H1 (cell line): ENCODE measurements at places on chromosomes 4 and X. TPM values are rescaled to one million over a fixed set of nuclear protein-coding genes. Genes with fewer than 3 reads are reported as not detected.

DNA sequence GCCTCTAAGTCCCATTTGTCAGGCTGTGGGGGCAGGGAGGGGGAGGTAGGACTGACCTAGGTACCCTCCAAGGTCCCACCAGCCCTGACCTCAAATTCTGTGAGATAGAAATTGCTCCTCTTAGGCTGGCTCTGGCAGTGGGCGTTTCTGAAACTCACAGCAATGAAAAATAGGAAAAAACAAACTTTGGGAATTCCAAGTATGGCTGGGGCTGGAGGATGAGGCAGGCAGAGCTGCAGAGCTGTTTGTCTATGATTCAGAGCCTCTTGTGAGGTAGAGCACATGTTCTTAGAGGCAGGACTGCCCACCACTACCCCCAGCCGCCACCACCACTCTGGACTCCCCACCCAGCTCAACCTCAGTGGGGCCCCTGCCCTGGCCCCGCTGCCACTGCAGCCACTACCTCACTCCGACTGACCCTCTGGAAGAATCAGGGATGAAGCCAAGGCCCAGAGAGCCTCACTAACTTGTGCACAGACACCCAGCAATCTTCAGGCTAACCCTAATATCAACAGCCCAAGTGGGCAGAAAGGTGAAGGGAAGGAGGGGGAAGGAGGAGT is 98.2 kb downstream of the PJA1 start:
- no peaks in the 10 kb centered on the region for H3K36me3 ChIP-seq
- H3K4me1 ChIP-seq = no peaks in the 10 kb centered on the region
- H3K27ac ChIP-seq = no peak overlapping the region
- peak; percentile 8 for DNase-seq

DNA sequence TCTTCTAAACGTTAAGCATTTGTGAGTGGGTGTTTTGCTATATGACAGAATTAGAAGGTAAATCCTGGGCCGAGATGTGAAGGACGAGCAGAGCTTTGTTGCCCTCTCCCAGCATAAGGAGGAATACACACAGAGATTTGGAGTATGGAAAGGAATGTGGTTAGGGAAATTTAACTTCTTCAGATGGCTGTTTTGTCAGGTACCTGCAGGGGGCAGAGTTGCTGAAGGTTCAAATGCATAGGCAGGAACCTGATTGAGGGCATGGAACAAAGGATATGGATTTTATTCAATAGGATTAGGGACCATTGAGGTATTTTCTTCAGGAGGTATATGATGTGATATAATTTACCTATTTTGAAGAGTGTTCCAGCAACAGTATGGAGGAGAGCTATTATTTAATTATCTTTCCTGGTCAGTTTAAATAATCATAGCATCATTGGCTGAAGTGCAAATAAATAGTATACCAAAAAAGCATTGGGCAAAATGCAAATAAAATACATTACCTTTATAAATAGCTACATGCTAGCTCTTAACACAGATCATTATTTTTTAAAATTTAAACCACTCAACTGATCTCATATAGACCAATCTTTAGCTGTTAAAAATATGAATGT is 143.6 kb downstream of the SLIT2 start:
- H3K27ac ChIP-seq = no peak overlapping the region
- no peak overlapping the region for H3K4me3 ChIP-seq
- DNase-seq = peak; percentile 82
- H3K27me3 ChIP-seq = no peaks in the 10 kb centered on the region

GRCh38 chrX:112672788-112673560 is 6.8 kb downstream of the LHFPL1 start:
- peaks cover 8% of the 10 kb centered on the region; the same call in 1 of the 2 replicates for H3K4me1 ChIP-seq
- no peak for DNase-seq
- no peaks in the 10 kb centered on the region for H3K36me3 ChIP-seq

DNA sequence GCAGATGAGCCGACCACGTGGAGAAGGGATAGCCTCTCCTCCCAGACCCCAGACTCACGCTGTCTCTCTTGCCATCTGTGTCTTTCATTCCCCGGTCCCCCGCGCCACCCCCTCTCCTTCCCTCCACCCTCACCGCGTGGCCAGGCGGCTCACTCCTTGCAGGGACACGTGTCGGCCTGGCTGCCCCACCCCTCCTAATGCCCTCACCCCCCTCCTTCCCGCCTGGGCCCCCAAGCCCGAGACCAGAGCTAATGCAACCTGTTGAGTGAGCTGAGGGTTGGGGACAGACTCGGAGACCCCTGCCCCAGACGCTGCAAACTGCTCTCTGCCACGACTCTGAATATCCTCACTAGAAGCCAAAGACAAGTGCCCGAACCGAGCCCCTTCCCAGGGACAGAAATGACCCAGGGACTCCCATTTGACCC is 1.8 kb downstream of the SLC38A5 start:
- peaks cover 7% of the 10 kb centered on the region for H3K4me1 ChIP-seq
- no peak overlapping the region for H3K27ac ChIP-seq
- DNase-seq = no peak
- H3K4me3 ChIP-seq = peak overlapping the region; percentile 90
- no peaks in the 10 kb centered on the region for H3K36me3 ChIP-seq

Gene FHL1
- 56.5 and 57.1 TPM in 2 replicates for total RNA-seq

Gene FGF5
- total RNA-seq = not detected in 2 replicates
